ENCODE measurements at places on chromosomes 3 and 15.

DNA sequence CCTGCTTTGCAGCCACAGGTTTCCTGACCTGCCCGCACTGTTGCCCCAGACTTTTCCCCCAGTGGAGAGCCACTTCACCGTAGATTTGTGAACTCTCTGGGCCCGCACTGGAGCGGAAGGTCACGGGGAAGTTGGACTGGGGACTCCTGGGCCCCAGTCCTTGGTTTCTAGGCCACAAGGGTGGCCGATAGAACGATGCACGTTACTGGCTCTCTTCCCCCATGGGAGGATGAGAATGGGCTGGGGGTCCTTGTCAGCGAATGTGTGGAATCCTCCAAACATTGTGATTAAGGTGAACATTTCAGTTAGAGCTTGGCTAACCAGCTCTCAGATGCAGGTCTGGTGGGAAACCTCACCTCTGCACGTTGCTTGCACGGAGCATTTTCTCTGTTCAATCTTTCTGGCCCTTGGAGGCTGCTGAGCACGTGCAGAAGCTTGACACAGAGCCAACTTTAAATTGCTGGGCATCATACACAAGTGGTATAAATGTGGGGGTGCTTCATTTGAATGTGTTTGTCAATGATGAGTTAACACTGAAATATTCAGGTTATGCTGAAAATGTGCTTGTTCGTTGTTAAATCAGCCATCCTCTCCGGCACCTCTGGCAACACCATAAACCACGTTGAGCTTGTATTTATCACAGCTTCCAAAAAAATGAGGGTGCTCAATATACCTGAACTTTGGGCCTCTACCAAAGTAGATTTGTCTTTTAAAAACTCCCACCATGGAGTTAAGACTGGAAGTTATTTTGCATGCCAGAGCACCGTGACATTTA is 976 bp downstream of the DIS3L start:
- peak; percentile 14 for DNase-seq

GRCh38 chr15:100591835-100592234 is 10.1 kb downstream of the LINS1 start:
- no peak for DNase-seq

DNA sequence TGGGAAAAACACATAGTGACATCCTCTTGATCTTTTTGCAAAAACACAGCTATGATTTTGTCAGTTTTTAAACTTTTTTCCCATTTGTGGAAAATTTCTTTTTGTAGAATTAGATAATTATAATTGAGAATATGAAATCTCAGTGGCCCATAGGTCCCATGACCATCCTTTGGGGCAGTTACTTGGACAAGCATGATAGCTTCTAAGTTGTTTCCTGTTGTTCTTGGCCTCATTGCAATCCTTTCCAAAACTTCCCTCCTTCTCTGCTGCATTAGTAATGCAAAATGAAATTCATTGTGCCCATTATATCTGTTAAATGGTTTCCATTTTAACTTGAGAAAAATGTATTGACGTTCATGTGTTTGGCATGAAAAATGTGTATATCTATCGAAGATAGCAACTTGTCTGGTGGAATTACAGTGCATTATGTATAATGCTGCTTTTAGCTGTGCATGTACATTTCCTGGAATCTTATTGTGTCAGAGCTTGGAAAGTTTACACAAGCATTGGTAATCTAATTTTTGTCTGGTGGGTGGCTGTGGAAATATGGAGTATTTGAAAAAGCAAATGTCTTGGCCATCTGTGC is 70.0 kb downstream of the MDFIC2 start:
- no peak for DNase-seq

- DNase-seq: no peak
These were observed 26.2 kb downstream of the ZBED2 start for GRCh38 chr3:111568911-111569310.

DNA sequence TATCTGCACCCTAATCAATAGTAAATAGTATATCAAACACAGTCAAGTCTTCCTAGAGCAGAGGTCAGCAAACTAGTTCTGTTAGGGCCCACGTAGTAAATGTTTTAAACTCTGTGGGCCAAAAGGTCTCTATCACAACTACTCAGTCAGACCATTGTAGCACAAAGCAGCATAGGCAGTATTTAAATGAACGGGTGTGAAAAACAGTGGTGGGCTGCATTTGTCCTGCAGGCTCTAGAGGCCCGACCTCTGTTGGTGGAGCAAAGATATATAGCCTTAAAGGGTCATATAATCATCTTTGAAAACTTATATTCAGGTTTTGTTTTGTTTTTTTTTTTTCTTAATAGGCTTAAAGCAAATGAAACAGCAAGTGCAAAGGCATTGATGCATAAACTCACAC is 326.4 kb upstream of the TRIM42 start:
- no peak for DNase-seq

DNA sequence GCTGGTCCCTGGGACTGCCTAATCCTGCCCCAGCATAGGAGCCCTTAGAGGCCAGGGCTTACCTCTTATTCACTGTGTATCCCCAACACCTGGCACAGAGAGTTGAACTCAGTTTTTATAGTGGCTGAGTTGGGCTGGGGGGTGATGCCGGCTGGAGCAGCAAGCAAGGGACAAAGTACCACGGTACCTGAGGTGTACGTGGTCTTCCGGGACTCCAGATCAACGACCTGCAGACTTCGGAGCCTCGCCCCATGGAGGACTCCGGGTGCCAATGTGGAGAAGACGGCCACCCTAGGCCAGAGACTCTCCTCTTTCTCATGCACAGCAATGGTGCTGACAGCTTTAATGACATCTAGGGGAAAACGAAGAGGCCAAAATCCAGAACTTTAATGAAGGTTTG is 8.1 kb downstream of the WDR73 start:
- DNase-seq: no peak

DNA sequence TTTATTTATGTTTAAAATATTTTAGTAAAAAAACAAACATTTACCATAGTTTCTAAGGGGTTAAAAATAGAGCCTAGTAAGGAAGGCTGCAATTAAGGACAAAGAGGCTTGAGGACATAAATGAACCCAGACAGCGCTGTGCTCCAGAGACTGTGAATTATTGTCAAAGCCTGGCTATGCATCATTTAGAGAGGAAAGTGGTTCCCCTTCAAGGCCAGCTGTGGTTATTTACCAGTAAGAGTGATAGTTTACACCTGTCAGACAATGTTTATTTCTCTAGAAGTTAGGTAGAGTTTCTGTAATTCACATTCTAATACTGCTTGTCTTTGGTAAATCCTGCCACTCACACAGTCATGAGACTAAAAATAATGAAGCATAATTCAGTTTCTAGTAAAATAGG is 32.4 kb upstream of the PIK3R4 start:
- DNase-seq: no peak

- DNase-seq: no peak
These were observed 325.2 kb upstream of the ARL6 start for GRCh38 chr3:97439373-97439772.

DNA sequence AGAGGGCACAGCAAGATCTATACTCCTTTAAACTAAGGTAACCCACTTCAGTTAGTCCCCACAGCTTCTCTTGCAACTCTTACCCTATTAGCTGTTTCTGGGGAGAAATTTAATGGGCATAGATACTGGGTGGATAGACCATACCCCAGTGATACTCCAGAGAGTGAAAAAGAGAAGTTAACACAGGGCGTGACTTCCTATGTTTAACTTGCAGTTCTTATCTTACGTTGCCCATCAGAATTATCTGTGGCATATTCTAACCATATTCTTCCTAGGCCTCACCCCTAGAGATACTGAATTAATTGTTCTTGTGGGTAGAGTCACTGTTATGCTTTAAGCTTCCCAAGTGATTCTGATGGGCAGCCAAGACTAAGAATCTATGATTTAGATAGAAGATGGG is 485.4 kb upstream of the TPRG1 start:
- no peak for DNase-seq

- DNase-seq: no peak
These were observed 24.8 kb upstream of the RBMS3 start for GRCh38 chr3:29255854-29256696.

DNA sequence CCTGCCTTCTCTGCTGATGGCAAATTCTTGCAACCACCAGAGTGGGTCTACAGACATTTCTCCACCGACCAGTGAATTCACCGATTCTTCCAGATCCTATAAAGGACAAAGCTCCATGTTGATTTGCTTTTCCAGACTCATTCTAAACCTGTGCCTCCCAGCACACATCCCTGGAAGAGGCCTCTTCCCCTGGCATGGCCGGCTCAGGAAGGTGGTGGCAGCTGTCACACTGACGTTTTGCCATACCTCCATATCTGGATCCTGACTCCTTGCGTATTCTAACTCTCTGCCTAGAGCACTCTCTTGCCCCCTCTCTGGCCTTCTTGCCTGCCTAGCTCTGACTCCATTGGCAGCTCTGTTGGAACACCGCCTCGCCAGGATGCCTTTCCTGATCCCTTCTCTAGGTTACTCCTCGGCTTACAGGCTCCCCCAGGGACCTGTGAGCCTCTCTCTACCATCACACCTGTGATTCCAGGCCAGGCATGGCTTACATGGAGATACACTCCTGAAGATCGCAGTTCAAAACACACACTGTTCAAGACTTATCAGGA is 31.0 kb downstream of the SLCO2A1 start:
- no peak for DNase-seq

GRCh38 chr15:32778391-32779176 is 60.8 kb downstream of the GREM1 start:
- DNase-seq: no peak

GRCh38 chr15:60528530-60528929 is 49.6 kb upstream of the ICE2 start:
- DNase-seq: peak; percentile 32

DNA sequence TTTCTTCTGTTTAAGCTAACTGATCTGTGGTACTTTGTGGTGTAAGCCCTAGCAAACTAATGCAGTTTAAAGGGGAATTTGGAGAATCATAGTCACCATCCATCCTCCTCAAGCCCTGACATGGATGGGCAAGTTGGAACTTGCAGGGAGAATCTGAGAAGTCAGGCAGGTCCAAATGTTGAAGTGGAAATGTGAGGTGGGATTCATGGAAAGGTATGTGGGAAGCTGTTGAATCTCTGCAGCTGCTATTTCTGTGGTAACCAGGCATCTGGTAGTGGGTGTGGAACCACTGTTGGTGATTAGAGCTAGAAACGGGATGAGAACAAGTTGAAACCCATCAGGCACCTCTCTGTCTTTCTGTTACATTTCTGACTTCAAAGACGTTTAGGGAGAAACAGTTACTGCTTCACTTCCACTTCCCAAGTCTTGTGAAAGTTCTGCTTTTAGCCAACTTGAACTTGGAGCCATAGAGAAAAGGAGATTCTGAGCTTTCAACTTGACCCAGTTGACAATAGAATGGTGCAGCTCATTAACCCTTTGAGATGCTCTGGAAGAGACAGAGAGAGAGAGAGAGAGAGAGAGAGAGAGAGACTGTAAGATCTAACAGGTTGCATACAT is 38.1 kb upstream of the NMNAT3 start:
- DNase-seq: no peak

- DNase-seq: no peak
These were observed 12.8 kb downstream of the LYSMD2 start for GRCh38 chr15:51724673-51725072.

GRCh38 chr3:78881501-78881900 is 886.3 kb downstream of the ROBO1 start:
- no peak for DNase-seq

GRCh38 chr3:13509816-13510192 is 29.7 kb downstream of the HDAC11 start:
- DNase-seq: no peak

GRCh38 chr3:55044486-55044885 is 116.6 kb upstream of the LRTM1 start:
- DNase-seq: no peak

DNA sequence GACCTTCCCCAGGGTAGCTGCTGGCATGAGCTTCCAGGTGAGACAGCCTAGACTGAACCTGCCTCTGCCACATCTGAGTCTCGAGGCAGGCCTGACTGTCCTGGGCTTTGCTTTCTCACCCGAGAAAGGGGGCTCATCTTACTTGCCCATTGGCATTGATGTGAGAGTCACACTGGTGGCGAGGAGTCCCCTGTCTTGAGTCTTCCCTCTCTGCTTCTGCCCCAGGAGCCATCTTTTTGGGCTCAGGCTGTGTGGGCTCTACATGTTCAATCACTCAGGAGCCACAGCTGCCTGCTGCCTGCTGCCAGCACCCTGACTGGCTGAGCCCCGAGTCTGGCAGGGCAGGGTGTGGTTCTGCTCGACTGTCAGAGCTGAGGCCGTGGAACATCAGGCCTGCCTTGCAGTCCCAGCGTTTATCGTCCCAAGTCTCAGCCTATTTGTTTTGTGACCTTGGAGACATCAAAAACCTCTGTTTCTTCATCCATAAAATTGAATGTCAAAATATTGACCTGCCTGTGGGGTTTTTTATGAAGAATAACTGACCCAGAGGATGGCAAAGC is 132.5 kb downstream of the DNAJB8 start:
- no peak for DNase-seq

GRCh38 chr15:35547775-35548364 is 1.9 kb upstream of the DPH6 start:
- DNase-seq: no peak

DNA sequence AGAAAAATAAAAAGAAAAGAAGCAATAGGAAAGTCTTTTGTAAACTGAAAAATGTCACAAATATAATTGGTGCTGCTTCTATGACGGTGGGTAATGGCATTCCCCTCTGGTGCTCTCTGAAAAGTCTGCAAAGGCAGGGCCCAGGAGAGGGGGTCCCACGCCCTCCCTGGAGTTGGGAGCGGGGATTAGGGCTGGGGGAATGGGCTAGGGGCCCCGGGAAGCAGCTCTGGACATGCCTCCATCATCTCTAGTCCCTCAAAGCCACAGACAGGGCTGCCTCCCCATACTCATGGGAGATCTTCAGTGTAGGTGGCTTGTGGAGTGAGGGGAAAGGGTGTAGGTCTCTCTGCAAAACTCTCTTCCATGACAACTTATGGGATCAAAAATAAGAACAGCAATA is 7.8 kb upstream of the RHCG start:
- no peak for DNase-seq
